Activated CD4-positive, alpha-beta T cell treated with anti-CD3 and anti-CD28 coated beads, Interleukin-2, amount 50 U/mL, for 16 hours (primary cell): ENCODE measurements at places on chromosomes 16 and 17.

DNA sequence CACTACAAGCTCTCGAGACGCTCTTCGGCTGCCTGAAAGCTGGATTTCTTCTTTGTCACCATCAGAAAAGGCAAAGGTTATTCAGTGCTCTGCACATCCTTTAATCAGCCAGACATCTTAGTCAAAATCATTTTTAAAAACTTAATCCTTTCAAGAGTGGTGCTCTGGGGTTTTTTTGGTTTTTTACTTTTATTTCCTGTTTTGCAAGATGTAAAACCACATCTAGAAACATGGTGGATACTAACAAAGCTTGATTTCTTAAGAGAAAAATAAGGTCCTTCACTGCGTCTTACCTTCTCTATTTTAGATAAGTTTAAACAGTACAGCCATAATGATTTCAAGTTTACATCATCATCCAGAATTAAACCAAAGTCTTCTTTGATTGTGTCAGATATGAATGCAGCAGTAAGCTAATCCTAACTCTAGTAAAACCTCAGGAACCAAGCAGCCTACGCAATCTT is 6.3 kb downstream of the ANKRD11 start:
- peak; percentile 50 for DNase-seq

DNA sequence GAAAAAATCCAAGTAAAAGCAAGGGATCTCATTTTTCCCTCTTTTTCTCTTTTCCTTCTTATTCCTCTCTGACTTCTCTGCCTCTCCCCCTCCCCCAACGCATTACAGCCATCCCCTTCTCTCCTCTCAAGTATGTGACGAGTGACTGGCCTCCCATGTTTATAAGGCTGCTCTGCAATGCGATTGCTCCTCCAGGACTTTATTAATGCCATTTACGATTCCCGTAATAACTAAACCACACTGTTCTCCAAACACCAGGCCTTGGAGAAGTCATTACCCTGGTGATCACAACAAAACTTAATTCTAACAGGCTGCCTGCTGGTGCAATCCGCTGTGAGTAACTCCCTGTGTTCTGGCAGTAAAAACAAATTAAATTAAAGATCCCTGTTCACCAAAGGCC is 88.8 kb downstream of the HS3ST3B1 start:
- DNase-seq, result no peak

GRCh38 chr16:680967-681745 is 946 bp downstream of the STUB1 start:
- peak; percentile 29 for DNase-seq

GRCh38 chr17:72416905-72417304 is 296.1 kb downstream of the SOX9 start:
- no peak for DNase-seq

- DNase-seq, result no peak
These were observed 50.5 kb upstream of the ZNF750 start for GRCh38 chr17:82890339-82890730.

DNA sequence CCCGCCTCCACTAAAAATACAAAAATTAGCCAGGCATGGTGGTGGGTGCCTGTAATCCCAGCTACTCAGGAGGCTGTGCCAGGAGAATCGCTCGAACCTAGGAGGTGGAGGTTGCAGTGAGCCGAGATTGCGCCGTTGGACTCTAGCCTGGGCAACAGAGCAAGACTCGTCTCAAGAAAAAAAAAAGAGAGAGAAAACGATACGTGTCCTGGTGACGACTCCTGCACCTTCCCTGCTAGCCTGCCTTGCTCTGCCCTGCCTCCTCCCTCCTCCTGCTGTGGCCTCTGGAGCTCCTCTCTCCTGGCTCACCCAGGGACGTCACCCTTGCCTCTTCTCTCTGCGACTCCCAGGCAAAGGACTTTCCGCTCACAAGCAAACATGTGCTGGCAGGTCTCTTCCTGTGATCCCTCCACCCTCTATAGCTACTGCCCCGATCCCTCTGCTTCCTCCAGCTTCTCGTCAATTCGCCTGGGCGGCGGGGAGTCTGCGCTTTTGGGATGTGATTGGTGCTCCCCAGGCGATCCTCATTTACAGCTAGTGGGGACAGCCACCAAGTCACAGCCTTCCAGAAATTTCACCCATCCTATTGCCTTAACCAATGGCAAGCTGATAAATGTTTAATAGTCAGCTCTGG is 25.5 kb upstream of the CBX4 start:
- no peak for DNase-seq

- peak; percentile 65 for DNase-seq
These were observed 33.7 kb upstream of the RPH3AL start for GRCh38 chr17:386141-386876.

DNA sequence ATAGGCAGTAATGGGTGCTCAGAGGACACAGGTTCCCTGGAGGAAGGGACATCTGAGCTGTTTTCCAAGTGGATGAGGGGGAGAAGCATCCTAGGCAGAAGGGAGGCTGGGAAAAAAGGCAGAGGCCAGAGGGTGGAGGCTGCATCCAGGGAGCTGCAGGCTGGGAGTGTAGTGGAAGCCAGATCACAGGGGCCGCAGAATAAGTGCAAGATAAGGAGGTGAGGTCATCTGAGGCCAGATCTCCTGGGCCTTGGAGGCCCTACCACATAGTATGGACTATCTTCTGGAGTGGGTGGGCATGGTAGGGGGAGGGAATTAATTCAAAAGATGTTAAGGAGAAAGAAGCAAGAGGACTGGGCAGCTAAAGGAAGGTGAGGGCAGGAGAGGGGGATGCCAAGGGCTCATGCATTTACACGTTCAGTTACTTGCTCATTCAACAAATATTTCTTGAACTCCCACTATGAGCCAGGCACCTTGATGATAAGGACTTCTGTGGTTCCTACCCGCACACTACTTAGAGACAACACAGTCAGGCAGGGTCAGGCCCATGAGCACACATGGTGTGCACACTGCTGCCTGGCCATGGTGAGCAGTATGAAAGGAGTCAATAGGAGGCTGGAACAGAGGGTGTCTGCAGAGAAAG is 2.4 kb upstream of the RIPOR1 start:
- no peak for DNase-seq
